ENCODE measurements at places on chromosomes 5 and 9.

- DNase-seq, result no peak
Measured at GRCh38 chr9:136295055-136295454, 8.8 kb downstream of the CCDC187 start.

GRCh38 chr9:128006332-128006996, 25.7 kb upstream of the EEIG1 start:
- no peak for DNase-seq

- DNase-seq, result no peak
Measured at GRCh38 chr5:12250454-12250853, 346.2 kb upstream of the CTNND2 start.

- DNase-seq, result no peak
Measured at GRCh38 chr5:162392336-162392735, 324.8 kb downstream of the GABRG2 start.

DNA sequence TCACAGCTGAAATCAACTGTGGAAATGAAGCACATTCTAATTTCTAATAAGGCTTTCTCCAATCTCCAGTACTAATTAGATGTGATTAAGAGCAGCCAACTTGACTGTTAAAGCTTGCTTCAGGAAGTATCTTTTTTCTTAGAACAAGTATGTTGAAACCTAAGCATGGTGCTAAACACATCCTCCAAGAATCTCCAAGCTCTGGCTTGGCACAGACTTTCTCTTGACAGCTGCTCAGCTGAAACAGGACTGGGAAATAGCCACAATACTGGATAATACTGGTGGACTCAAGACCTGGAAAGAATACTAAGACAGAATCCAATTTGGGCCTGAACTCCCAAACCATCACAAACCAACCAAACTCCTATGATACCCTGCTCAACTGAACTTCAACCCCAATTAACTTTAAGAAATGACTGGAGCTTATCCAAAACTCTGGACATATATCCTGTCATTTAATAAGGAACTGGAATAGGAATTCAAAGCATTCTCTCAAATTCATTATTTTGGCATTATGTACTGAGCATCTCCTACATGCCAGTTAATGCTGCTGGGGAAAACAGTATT, 16.2 kb downstream of the PRKAA1 start:
- no peak for DNase-seq

- DNase-seq, result no peak
Measured at GRCh38 chr5:95870105-95870672, 47.7 kb upstream of the GLRX start.

DNA sequence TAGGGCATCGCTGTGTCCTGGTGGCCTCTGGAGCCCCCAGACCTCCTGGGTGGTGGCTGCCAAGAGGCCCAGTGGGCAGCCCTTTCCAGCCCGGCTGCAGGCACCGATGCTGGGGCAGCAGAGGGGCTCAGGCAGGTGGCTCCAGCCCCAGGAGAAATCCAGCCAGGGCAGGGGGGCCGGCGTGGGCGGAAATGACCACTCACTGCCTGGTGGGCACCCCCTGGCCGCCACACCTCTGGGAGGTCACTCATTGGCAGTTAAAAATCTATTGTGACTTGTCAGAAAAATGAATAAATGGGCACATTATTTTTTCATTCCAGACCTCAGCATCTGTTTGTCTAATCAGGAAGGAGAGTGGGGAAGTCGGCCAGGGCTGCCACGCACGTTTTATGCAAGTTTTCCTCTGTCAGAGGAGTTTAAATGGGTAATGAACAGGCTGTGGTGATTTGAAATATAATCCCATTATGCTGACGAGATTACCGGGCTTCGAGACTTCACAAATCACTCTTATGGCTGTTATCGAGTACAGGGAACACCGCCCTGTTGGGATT, 171.9 kb downstream of the GAPVD1 start:
- DNase-seq, result no peak

All from NCI-H1105 treated with DMSO at 0.1 percent for 48 hours (cell line).